ENCODE measurements at places on chromosomes 11 and 22.

GRCh38 chr11:83006877-83007330, 64.8 kb downstream of the RAB30 start:
- no peak for DNase-seq

GRCh38 chr11:118921121-118921928, 4.4 kb downstream of the BCL9L start:
- DNase-seq = no peak

- peak; percentile 54 for DNase-seq
These were observed 14.6 kb upstream of the ANO1 start for GRCh38 chr11:70063555-70063954.

DNA sequence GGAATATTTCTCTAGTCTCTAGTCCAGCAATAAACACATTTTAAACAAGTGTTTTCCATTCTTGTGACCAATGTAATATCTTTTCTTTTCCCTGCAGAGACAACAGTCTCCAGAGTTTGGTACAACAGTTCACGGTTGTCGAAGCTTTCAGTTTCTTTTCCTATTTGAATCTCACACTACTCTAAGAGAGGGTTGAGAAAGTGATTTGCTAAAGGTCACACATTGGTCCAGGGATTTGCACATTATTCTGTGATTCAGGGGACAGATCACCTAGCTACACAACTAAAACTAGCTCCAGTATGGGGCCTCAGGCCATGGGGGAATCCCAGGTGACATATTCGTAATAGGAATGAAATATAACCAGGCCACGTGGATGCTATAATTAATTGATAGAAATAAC, 132.5 kb downstream of the HIPK3 start:
- DNase-seq = no peak

DNA sequence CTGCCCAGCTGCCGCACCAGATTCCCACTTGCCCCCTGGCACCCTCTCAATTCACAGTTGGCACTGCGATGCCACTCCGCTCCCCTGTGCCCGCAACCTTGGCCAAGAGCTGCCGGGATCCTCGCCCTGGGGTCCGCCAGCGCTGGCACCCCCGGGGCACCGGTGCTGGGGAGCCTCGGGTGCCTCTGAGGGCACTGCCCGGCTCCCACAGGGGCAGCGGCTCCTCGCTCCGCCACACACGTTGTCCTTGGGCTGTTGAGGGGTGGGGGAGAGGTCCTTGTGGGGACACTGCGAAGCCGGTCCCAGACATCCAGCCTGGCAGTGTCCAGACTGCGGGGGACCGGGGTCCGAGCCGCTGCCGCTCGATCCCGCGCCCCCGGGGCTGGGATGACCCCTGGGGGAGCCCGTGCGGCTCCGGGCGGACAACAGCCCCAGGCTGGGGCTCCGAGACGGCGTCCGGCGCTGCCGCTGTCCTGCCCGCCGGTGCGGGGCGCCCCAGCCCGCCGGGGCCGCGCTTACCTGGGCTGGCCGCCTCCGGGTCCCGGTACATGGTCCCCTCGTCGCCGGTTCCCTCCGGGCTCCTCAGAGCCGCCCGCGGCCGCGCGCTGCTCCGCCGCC, 496 bp downstream of the SYT7 start:
- DNase-seq = peak; percentile 89

GRCh38 chr22:30607300-30607930, 441 bp downstream of the TCN2 start:
- no peak for DNase-seq

DNA sequence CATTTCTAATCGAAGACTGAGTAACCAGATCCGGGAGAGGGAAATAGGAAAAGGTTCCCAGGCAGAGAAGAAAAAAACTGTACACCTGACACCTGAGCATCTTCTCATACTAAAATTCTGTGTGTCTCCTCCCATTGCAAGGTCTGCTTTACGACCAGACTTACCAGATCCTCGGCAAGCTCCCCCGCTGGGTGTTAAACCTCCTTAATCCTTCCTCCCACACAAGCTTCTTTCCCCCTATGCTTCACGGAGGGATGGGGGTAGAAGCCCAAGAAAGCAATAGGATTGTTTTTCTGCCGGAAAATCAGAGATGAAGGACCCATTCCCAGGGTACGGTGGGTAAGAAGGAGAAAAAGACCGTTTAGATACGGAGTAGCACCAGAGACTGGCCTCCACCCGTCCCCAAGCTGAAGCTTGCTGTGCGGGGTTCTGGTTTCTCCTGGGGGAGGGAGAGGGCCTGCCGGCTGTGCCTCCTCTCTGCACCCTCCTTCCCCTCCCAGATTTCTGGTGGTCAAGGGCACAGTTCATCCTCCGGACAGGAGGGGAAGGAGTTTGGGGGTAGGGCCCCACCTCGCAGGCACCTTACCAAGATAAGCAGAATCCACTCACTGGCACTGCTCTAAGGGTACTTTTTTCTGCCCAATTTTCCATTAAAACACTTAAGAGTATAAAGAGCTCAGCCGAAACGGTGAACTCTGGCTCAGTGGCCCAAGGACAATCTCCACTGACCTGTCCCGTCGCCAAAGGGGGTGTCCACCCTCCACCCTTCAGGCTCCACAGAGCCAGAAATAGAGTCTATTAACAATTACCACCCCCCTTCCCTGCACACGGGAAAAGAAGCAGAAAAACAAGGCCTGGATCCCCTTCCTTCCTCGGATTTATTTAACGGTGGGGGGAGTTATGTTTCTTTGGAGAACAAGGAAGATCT, 1.2 kb downstream of the TOB2 start:
- no peak for DNase-seq

DNA sequence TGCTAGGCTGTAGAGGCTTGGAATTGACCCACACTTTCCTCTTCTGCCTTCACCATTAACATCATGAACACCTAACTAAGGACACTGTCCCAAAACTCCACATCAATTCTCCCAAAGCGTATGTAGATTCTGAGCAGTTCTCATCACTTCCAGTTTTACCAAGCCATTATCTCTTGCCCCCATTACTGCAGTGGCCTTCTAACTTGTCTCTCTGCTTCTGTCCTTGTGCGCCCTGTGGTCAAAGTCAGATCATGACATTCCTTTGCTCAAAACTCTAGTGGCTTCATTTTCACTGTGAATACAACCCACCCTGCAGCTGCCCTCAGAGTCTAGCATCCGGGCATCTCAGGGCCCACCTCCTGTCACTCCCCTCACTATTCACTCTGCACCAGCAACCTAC, 13.1 kb upstream of the TOP3B start:
- no peak for DNase-seq

DNA sequence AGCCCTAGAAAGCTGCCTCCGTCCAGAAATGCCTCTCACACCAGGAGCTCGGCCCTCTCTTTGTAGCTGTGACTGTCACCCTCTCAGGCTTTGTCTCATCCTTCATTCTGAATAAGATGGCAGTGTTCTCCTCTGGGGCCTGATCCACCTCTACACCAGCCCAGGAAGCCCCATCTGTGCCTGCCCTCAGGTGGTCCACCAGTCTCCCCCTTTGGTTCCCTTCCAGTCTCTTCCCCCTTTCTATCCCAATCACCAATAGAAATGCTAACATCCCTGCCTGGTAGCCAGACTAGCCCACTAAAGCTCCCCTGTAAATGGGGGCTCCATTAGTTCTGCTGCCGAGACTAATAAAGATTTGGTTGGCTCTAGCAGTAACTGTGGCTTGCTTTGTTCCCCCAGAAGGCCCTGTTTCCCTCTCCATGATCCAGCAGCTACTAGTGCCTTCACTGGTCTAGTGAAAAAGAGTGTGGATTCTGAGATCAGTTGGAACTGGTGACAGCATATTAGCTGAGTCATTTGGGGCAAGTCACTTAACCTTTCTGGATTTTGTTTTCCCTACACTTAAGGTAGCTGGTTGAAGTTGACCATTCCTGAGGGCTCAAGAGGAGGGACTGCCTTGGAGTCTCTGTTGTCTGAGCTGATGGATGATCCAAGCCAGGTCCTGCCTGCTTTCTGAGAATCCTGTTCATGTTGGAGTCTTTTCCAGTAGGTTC, 16.2 kb downstream of the PLEKHB1 start:
- no peak for DNase-seq

- DNase-seq = no peak
These were observed 23.8 kb downstream of the FLRT1 start for GRCh38 chr11:64059339-64060140.

All from 8988T (cell line).